ENCODE measurements at places on chromosomes 11 and 22.
A peak's percentile ranks its signal among the peaks of the same experiment; 100 is the strongest.

GRCh38 chr11:47325271-47326041, 27.0 kb downstream of the MYBPC3 start:
- no peak for DNase-seq

DNA sequence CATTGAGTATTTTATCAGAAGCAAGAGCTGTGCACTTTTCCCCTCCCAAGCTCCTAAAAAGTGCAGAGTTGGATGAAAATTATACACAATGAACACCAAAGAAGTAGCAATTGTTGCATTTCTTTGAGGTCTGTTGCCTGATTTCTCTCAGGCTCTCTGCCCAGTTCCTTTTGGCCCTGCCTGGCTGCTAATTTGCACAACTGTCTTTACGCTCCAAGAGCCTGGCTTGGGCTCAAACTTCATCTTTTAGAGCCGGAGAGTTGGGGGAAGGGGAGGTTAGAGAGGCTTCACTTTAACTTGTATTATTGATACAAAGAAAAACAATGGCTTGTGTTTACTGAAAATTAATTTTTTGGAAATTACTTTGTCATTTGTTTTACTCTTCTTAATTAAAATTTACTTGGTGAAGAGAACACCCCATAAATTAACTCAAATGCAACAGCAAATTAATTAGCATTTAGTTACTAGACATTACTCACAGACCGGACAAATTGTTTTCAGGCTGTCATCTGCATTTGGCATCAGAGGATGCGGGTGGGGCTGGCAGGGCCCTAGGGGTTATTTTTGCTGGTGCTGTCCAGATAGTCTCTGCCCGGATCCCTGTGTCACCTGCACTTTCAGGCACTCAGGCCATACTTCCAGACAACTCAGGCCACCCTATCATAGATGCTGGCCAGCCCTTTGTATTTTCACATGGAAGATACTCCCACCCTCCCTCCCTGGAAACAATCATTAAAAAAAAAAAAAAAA, 407.3 kb downstream of the NXPE2 start:
- no peak for DNase-seq

DNA sequence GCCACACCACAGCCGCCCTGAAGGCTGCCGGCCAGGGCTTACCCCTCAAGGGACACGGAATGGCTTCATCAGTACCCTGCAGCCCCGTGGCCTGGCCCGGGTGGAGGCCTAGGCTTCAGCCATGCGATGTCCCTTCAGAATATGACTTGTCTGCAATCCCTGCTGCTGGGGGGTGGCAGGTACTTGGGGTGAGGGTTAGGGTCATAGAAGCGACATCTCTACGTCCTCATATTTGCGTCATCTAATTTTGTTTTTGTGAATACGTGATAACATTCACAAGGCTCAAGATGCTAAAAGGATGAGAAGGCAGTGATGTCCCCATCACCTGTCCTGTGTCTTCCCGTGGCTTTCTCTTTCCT, 6.4 kb downstream of the CCND1 start:
- DNase-seq: no peak

- no peak for DNase-seq
These were observed 129.8 kb upstream of the SERPIND1 start for GRCh38 chr22:20644071-20644642.

GRCh38 chr11:134607963-134608750, 196.1 kb upstream of the B3GAT1 start:
- DNase-seq: no peak

- no peak for DNase-seq
These were observed 131.9 kb downstream of the WNT7B start for GRCh38 chr22:45845076-45845487.

DNA sequence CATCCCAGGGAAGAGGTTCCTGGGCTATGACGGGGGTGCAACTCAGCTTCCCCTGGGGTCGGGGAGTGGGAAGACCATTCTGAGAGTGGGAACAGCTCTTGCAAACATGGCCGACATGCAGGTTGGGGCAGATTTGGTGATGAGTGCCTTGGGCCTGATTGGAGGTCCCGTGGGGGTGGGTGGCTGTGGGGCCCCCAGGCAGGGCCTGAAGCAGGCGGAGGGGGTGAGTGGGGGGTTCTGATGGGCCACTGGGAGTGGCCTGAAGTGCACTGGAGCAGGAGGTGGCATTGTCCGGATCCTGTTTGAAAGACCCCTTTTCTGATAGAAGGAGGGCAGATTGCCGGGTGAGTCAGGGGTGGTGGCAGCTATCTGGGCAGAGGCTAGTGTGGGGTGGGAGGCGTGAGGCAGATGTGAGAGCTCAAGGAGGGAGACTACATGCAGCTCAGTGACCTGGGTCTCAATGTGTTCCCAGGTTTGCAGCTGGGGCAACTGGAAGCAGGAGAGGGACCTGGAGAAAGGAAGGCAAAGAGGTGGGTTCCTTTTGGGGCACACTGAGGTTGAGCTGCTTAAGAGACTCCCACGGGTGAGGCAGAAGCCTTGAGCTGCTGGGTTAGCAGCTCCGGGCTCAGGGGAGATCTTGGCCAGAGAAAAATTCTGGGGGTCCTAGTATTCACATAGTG, 15.1 kb downstream of the MYEOV start:
- DNase-seq: no peak

DNA sequence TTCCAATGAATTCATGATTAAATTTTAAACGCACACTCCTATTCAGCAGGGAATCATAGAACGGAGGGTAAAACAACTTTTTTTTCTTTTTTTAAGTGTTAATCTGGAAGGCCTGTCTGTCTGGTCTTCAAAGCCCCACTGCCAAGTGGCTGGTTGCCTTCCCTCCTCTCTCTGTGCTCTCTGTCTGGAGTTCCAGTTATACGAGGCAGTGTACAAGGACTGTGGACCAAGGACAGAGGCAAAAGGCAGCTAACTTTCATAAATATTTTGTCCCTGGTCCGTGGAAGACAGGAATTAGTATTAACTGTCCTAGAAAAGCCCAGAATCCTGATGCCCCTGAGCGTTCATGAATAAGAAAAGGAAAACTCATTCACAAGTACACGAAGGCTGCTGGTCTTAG, 164.0 kb upstream of the E2F8 start:
- DNase-seq: no peak

- DNase-seq: no peak
These were observed 683.3 kb downstream of the LUZP2 start for GRCh38 chr11:25180187-25180586.

DNA sequence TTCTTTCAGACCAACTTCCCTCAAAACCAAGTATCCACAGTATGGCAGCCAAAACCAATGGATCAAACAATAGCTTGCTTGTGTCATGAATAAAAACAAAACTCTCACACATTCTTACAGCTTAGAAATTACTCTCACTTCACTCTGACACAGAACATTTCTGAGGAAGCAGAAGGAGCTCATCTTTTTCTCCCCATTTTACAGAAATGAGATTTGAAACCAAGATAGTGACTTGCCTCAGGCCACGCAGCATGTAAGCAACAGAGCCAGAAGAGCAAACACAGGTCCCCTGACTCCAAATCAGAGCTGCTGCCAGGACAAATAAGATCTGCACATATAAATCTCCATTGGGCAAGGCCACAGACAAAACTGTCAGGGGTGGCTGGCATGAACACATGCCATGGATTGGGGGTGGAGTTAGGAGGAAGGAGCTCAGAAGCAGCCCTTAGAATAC, 64.8 kb downstream of the RAB30 start:
- DNase-seq: no peak

DNA sequence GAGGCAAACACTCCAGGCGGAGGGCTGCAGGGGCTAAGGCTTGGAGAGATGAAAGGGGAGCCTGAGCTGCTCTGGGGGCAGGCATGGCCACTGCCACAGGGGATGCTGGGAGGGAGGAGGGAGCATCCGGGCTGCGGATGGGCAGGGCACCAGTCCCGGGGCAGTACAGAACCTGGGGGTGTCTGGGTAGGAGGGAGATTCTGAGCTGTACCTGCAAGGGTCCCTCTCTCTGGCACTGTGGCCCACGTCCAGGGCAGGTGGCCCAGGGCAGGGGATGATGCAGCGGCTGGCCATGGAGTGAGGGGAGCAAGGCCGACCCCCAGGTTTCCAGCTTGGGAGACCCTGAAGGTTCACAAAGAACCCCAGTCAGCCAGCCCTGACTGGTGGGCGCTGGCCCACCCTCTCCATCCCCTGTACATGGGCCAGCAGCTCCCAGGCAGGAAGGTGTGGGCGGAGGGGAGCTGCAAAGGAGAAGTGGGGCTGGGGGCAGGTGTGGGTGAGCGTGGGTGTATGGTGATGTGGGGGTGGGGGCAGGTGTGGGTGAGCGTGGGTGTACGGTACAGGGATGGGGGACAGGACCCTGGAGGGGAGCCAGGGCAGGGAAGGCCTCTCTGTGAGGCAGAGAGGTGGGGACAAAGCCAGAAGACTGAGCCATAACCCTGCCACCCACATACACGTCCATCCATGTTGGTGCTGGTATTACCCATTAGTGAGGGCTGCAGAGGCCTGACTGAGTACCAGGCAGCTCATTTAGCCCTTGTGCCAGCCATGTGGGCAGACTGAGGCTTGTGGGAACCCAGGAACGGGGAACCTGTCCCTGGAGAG, 2.2 kb upstream of the TNFRSF13C start:
- DNase-seq: no peak

GRCh38 chr11:61552108-61552635, 28.7 kb downstream of the SYT7 start:
- DNase-seq: no peak

GRCh38 chr11:69487849-69488542, 6.5 kb downstream of the LINC01488 start:
- no peak for DNase-seq

DNA sequence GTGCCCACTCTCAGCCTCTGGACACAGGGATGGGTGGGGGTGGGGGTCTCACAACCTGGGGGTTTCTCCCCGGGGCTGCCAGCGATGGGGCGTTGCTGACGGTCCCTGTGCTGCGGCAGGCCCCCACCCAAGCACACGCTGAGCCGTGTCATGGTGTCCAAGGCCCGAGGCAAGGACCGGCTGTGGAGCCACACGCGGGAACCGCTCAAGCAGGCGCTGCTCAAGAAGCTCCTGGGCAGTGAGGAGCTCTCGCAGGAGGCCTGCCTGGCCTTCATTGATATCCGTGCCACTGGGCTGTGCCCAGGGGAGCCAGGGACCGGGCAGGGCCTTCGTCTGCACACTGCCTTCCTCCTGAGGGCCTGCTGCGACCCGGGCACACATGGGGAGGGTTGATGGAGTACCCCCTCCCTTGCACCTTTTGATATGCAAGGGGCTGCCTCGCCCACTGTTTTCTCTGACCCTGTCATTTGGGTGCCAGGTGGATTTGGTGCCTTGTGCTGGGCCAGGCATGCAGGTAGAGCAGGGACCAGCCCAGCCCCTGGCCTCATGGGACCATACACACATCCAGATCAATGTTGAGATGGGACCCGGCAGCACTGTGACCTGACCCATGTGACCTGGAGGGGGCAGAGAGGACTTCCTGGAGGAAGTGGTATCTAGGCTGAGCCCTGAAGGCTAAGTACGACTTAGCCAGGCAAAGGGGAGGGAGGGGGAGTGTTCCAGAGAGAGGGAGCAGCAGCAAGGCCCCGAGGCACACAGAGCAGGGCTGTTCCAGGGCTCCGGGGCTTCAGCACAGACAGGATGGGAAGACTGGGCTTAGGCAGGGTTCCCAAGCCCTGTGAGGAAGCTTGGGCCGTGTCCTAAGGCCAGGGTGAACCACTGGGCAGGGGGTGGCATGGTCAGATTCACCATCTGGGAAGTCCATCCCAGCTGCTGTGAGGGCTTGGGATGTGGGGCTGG, 75.2 kb downstream of the MYO7A start:
- DNase-seq: no peak

DNA sequence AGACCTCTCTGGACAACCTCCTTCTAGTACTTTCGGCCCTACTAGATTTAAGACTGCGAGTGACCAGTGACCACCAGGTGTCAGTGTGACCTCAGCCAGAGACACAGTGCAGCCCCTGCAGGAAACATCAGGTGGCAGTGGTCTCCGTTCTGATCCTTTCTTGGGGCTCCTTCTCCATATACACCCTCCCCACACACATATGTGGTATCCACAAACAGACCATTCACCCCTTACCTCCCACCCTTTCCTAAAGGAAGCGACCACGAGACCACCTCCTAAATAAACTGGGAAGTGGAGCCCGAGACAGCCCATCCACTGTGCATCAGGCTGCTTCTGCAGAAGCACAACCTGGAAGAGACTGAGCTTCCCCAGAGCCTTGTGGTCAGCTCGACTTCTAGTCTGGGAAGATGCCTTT, 38.5 kb upstream of the CYP2D6 start:
- peak; percentile 70 for DNase-seq

GRCh38 chr22:40347300-40347699, 1.0 kb downstream of the ADSL start:
- DNase-seq: no peak

DNA sequence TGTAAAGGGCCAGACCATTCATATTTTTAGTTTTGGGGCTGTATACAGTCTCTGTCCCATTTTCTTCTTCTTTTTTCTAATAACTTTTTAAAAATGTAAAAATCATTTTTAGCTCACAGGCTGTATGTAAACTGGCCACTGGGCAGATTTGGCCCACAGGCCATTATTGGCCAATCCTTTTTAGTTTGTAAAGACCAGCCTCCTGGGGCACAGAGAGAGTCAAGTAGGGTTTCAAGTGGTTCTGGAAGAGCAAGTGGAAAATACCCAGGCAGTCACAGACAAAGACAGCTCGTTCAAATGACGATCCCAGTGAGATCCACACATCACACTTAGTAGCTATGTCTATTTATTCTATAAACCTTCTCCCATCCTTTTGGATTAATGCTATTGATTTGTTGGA, 150.2 kb upstream of the ARHGAP20 start:
- no peak for DNase-seq

GRCh38 chr11:35723493-35723892, 60.9 kb downstream of the TRIM44 start:
- DNase-seq: no peak

DNA sequence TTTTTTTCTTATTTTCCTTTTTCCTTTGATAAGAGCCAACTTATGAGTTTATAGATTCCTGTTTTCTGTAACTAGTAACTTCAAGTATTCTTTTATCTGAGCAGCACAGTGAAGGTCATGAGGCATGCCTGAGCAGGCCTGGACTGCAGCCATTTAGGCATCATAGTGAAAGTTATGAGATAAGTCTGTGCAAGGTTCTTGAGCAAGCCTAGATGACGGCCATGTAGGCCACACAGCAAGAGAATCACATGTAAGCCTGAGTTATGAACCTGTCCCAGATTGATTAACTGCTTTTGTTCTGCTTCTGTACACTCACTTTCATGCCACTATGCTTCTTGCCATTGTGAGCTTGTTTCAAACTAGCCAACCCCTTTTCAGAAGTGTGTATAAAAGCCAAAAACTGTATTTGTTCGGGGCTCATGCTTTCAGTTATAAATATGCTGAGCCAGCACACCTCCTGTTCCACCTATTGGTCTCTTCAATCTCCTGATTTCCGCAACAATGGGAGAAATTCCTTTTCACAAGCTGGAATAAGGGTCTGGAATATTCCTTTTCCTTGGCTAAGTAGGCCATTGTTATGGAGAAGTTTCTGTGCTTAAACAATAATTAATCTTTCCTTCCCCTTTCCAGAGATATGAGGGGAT, 745.7 kb downstream of the FAM181B start:
- DNase-seq: no peak

GRCh38 chr22:22241554-22241898, 3.1 kb upstream of the VPREB1 start:
- no peak for DNase-seq

DNA sequence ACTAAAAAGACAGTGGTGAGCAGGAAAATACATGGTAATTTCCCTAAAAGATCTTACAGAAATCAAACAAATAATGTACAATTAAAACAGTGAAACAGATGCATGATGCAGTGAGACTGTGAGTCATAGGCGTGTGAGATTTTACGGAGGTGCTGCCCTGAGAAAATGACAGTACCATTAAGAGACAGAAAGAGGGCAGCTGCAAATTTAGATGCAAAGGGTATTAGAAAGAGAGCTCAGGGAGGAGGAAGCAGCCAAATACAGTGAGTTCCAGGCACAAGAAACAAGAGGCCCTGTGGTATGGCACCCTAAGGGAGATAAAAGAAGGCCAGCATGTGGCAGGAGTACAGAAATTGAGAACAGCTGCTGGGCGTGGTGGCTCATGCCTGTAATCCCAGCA, 88.5 kb upstream of the FIBIN start:
- no peak for DNase-seq

Data from GDM1 (cell line).